ENCODE measurements at places on chromosomes 4 and X.

- no peak for DNase-seq
These were observed 68.5 kb downstream of the NDNF start for GRCh38 chr4:121003863-121004262.

DNA sequence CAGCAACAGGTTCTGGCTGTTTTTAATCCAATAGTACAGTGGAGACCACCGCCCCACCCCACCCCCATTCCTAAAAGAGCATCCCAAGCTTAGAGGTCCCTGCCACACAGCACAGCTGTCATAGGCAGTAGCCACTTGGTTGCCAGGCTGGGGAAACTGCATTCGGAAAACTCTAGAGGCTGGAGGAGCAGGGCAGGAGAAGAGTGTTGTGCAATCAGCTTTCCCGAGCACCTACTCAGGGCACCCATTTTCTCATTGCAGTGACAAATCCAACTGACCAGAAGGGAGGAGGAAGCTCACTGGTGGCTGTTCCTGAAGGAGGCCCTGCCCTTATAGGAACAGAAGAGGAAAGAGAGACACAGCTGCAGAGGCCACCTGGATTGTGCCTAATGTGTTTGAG, 1.1 kb downstream of the CXCL1 start:
- DNase-seq = no peak

DNA sequence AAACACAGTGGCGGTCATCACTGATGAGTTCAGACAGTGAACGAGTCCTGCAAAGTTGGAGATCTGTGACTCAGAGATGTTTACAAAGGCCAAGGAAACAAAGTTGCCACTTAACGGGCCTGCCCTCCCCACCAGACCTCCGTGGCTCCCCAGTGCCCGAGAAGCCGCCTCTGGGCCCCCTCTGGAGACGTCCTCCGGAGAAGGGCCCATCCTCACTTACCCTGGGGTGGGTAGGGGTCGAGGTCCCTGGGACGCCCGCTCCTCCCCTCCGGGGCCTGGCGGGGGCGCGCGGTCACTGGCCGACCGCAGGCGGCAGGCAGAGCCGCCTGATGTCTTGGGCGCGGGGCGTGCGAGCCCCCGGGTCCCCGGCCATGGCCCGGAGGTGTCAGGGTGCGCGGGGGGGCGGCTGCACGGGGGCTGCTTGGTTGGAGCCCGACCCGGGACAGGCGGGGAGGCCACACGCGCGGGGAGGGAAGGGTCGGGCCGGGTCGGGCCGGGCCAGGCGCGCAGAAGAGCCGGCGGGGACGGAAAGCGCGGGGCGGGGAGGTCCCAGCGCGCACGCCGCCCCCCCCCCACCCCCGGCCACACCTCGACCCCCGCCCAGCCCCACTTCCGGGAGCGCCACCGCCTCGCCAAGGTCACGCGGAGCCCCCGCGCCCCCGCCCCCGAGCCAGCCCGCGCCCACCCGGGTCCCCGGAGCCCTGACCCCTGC, 529 bp downstream of the DHRSX start:
- DNase-seq = no peak

DNA sequence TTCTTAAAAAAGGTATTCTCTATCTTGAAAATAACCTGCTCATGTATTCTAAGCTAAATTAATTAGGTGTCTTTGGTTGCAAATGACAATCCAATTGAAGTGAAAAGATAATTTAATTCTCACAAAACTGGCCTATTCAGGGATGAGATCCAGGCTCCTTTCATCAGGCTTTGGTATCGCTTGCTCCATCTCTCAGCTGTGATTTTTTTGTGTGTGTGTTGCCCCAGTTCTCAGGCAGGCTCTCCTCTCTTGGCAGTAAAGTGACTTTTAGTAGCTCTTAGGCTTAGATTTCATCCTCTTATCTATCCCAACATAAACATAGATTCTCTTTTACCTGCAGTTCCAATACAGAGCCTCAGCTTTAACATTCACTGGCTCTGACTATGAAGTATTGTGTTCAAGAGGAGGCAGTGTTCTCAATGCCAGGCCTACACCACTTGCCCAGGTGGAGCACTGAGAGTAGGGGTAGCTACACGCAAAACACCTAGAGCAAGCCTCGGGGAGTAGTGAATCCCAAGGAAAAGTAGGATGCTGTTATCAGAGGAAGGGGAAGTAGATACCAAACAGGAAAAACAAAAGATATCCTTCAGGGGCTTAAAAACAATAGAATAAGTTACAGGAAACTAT, 392.4 kb upstream of the ATOH1 start:
- DNase-seq = no peak

DNA sequence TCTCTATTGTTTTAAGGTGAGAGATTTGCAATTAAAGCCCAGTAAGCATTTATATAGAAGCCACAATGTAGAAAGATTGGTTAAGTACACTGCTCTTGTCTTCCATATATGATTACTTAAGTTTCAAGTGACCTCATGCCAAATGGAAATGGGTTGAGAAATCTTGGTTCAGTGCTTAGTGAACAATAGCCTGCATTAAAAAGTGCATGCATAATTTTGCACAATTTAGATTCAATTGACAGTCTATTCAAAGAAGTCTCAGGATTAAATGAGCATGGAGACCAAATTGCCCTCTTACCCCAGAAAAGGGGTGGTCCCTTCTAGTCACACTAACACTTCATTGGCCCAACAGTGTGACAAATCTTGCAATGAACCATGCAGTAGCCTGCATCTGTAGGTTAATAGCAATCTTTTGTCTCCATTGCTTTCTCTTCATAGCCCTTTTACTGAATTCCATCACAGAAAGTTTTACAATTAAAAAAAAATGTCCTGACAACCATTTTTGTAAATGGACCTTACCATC, 93.6 kb downstream of the HHIP start:
- DNase-seq = no peak

DNA sequence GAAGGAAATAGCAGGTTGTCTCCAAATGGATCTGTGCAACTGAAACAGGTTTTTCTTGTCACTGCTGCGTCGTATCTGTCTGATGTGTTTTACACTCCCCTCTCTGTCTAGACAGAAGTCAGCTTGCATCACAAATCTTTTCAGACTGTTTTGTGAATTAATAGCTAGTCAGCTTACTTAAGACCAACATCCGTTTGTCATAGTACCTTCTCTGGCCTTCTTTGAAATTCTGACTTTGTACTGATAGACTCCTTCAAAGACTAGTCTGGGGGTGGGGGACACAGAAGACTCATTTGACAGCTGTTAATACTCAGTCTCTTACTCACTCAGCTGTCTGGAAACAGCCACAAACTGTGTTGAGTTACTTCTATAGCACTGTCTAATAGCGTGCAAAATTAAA, 197.8 kb downstream of the PALLD start:
- DNase-seq = no peak

DNA sequence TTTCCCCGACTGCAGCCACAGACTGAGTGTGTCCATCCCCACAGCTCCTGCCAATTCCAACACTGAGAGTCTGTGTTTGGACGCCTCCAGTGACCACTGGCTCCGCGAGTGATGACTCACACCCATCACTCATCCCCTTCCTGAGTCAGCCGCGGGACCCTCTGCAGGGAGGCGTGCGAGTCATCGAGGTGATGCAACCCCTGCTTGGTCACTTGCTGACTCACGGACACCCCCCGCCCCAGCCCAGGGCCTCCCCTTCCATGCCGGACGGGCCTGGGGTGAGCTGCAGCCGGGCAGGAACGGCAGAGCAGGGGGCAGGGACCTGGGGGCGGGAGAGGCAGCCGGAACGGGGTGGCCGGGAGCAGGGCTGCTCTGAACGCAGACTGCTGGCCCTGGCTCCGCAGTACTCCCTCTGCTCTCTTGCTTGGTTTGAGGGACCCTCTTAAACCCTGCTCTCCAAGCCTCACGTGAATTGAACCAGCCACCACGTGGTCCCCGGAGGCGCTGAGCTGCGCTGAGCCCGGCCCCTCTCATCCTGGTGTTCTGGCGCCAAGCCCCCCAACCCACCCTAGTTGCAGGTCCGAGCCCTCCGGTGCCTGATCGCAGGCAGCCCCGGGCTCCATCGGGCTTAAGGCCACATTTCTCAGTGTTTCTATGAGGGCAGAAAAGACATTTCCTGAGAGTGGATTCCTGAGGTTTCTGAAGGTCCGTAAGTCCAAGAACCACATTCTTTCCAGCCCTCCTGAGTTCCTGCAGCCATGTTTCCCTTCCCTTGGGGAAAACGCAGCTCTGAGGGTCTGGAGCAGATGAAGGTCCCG, 32.4 kb downstream of the FGFRL1 start:
- no peak for DNase-seq

DNA sequence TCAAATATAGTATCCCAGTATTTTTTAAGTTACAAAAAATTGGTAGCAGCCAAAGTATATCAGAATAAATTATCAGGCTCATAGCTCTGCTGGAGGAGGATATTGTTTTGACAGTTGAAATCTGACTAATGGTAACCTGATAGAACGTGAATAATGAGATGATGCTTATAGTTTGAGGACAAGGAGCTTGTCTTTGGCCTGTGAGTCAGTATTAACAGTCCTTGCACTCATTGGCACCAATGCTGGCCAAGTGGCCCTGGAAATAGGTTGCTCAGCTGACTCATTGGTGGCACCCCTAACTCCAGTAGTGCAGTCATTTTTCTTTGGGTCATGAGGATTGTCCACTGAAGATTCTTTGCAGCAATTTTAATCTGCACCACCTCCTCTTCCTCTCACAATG, 203.3 kb upstream of the JADE1 start:
- no peak for DNase-seq

DNA sequence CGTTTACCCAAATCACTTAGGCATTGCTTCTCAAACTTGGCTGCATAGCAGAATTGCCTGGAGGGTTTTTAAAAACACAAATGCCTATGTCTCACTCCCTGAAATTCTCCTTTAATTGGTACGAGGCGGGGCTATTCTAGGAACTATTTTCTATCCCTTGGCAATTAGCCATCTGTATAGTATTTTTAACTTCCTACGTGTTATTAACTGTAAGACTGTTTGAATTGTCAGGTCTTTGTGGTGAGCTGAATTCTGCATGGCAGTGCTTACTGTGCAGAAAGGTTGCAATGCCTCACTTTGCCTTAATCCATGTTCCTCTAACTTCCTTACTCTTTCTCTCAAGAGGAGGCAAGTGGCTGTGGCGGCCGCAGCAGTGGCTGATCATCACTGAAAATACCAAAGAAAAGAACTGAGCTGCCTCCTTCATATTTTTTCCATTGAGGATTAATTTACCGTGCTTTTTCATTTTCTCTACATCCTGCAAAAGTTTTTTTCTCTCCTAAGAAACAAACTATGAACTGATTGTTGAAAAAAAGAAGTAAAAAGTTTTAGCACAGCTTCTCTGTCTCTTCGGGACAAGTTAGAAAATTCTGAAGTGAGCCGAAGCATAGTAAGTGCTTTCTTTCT, at the start of gene SHROOM3:
SHROOM3 (plus strand) TSS at position 329 of the 627 bp plus-strand sequence. CDS start 824 bp downstream, outside the sequence.
- DNase-seq = no peak

GRCh38 chr4:176308441-176308840, 11.3 kb upstream of the SPCS3 start:
- DNase-seq = no peak

- DNase-seq = no peak
These were observed 24.8 kb downstream of the IQSEC2 start for GRCh38 chrX:53256446-53257041.

DNA sequence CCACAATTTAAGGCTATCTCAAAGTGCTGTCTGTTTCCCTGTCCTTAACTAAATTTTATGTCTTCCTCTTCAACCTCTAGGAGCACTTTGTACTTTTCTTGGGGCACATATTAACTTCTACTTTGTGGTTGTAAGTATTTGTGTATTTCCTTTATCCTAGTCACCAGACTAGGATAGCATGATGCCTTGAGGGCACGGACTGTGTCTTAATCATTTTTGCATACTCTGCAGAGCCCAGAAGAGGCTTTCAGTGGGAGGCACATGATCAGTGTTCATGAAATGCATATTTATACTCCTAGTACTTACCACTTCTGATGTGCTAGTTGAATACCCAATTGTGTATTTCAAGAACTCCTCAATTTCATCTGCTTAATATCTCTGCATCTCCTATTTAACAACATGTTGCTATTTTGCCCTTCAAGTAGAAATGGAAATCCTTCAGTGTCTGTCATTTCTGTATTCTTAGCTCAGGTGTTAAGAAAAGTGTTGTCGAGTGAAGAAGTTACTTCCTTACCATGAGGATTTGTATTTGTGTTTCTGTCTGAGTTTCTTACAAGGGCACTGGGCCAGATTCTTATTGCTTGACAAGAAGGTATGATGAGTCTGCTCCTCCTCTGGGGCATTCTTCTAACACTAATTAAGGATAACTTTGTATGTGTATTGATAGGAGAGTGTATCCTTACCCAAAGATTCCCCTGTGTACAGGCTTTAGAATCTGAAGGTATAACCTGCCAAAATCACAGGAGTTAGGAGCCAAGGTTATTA, 28.3 kb upstream of the PGRMC2 start:
- DNase-seq = no peak

DNA sequence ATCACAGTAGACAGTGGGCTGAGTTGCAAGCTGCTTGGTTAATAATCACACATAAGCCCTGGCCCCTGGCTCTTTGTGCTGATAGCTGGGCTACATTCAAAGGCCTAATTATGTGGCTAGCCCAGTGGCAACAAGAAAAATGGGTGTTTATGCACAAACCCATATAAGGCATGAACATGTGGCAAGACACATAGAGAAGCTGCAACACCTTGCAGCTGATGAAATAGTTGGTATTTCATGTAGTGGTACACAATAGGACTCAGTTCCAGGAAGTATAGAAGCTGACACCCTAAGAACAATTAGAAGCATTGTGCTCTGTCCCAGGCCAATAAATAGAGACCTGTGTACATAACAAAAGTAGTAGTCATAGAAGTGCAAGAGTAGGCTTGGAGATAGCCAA, 14.6 kb upstream of the ZNF630 start:
- DNase-seq = no peak

DNA sequence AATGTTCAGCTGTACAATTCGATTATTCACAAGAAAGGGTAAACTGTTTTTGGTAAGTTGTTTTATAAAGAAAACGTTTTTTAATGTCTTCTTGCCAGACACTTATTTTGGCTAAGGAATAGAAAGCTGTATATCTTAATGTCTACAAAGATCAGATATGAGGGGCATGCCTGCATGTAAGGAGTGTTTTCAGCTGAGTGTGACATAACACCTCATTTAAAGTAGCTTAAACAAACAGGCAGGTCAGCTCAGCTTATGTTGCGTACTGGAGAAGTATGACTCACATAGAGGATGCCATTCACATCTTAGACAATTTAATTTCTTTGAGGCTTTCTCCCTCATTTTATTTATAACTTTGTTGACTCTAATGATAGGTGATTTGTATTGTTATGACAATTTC, 30.4 kb downstream of the LAMTOR3 start:
- DNase-seq = no peak

- no peak for DNase-seq
These were observed 37.2 kb downstream of the CLCN3 start for GRCh38 chr4:169657470-169658107.

All from NCI-H524 treated with DMSO at 0.1 percent for 48 hours (cell line).